NCI-H187 treated with DMSO at 0.1 percent for 48 hours (cell line): ENCODE measurements at places on chromosomes 12 and 14.
A peak's percentile ranks its signal among the peaks of the same experiment; 100 is the strongest.

DNA sequence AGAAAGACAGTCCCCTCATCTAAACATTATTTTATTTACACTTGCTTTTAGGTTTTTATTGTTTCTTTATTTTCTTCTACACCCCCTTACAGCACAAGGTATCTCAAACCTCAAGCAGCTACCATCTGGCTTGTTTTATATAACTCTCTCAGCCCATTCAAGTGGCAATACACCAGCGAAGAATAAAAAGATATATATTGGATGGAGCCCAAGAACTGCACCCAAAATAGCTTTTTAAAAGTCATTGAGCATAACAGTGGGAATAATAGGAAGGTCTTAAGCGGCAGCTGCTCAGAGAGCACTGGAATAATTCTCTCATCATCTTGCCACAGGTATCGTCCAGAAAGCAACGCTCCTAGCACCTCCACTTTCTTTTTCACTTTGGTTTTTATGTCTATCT lies 322.5 kb downstream of the SYT1 start:
- peak; percentile 96 for DNase-seq

- no peak for DNase-seq
These were observed 1.1 kb downstream of the FITM1 start for GRCh38 chr14:24131549-24131966.

DNA sequence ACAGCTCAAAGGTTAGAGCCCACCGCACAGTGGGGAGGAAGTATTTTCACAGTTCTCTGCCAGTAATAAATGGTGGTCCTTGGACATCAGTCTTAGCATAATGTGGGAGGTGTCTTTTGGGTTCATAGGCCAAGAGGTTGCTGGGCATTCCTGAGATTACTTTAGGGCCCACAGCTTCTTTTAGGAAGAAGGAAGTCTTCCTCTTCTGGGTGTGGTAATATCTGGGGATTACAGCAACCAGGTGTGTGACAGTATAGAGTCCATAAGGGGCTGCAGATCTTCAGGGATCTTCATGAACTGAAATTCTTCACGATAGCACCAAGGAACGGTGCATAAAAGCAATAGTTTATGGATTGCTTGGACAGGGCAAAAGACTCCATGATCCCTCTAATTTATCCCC lies 56.2 kb upstream of the PTGR2 start:
- no peak for DNase-seq

GRCh38 chr12:39327510-39327909 lies 115.4 kb downstream of the KIF21A start:
- DNase-seq = no peak

DNA sequence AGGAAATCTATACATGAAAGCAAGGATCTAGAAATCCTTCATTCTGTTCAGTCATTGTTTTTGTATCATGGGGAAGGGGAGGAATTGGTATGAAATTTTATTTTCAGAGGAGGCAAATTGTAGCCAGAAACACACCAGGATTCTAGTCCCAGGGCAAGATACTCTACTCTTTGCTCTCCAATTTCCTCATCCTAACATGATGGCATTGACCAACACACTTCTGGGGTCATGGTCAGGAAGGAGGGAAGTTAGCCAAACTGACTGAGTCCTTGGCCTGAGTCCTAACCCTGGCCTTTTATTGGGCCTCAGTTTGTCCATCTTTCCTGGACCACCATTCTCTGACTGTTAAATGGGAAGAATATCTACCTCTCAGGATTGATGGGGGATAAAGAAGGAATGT lies 65.5 kb downstream of the BBS10 start:
- DNase-seq = no peak

- no peak for DNase-seq
These were observed 127.7 kb downstream of the ZFP36L1 start for GRCh38 chr14:68665131-68665530.

GRCh38 chr14:68141281-68142088 lies 321.9 kb downstream of the RAD51B start:
- DNase-seq = no peak

DNA sequence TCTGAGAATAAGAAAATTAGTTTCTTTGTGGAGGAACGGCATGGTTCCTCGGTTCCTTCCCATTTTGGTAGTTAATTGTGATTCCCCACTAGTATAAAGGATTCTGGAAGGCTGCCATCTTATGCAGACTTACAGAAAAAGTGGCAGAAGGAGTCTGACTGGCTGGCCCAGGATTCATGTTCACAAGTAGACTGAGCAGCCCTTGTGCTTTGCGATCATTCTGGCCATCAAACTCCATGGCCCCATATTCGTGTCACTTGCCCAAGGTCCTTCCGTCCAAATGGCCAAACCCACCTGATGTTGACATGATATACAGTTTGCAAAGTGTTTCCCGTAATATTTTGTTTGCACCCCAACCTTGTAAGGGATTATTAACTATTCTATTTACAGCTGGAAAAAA lies 297.2 kb upstream of the AMIGO2 start:
- no peak for DNase-seq

DNA sequence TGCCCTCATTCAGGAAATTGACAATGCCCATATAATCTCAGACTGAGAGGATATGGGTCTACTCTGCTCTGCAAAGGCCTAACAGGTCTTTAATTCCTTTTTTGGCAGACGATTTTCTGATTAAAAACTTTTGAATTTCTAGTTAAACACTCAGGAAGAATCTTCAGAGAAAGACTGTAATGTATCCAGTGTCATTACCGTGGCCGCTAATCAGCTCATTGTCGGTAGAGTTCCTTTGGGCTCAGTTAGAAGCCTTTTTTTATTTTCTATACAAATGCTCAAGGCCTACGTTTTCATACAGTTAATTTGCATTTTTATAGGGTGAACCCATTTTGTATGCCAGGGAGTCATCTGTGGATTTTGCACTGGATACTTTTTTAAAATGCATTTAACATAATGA lies 549.9 kb downstream of the RPS29 start:
- DNase-seq = no peak

- DNase-seq = no peak
These were observed 23.4 kb downstream of the CLEC2D start for GRCh38 chr12:9692909-9693308.

- DNase-seq = no peak
These were observed 75.9 kb downstream of the CCDC60 start for GRCh38 chr12:119410396-119410795.

GRCh38 chr12:111168009-111168900 lies 200.6 kb downstream of the PHETA1 start:
- DNase-seq = no peak

DNA sequence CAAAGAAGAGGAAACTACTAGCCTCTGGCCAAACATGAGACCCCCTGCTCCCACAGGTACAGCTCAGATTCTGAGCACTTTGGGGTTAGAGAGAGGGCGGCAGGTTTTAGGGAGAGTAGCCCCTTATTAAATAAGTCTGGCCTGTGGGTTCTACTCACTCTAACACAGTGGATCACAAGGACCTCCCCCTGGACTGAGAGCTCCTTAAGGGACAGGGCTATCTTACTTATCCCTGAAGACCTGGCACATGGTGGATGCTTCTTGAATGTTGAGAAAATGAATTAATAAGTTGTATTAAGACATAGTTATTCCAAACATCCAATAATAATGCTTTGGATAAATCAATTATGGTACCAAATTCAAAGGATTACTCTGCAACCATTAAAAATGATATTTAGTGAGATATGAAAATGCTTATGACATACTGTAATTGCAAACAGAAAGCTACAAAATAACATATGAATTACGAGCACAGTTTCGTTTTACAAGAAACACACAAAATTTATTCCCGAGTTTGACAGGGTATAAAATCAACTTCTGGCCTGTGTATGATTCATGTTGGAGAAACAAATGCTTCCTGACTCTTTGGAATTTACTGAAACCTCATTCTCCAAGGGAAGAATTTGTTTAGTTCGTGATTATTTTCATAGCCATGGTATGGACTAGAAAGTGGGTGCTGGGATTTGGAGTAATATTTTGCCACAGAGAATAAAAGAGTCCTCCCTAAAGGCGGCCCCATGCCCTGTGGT lies 59.3 kb upstream of the BDKRB2 start:
- DNase-seq = no peak

DNA sequence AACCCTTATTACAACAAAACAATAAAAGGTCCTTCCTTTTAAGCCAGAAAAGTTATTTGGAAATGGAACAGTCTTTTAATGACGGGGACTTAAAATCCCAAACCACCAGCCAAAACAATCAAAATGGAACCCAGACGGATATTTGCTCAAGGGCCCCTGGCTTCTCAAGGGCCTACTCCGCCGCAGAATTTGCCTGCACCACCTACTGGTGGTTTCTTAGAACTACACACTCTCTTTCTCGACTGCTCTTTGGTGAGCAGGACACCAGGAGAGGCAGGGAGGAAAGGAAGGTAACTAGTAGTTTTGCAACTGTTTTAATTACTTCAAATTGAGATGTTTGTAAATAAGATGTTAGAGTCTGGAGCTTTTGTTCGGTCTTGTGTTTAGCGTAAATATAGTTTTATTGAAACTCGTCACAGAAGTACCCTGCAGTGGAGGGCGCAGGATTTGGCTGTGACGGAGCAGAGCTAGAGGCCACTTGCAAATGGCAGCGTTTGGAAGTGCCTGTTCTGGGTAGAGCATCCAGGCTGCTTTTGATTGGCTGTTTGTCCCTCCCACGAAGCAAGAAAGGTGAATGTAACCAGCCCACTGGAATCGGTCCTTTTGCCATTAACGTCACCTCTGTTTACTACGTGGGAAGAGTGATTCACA lies 238.5 kb downstream of the CACNA1C start:
- DNase-seq = no peak

DNA sequence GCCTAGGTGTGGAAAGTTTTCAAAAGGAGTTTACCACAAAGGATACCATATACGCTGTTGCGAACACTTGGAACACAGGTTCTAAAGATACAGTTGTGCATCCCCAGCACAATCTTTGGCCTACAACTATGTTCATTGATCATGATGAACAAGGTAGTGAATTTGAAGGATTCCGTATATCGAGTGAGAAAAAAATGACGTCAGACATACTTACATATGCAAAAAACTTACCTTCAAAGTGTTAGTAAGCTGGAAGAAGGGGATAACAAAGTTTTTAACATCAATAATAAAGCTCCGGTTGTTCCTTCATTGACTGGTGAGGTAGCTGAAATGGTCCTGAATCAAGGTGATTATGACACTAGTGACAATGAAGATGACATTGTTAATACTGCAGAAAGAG lies 133.9 kb upstream of the PDE3A start:
- no peak for DNase-seq

- no peak for DNase-seq
These were observed 46.9 kb upstream of the CAND1 start for GRCh38 chr12:67222302-67222701.

GRCh38 chr14:76194327-76194726 lies 42.6 kb downstream of the GPATCH2L start:
- DNase-seq = no peak

GRCh38 chr12:4215229-4216186 lies 58.1 kb upstream of the CCND2 start:
- DNase-seq = no peak

DNA sequence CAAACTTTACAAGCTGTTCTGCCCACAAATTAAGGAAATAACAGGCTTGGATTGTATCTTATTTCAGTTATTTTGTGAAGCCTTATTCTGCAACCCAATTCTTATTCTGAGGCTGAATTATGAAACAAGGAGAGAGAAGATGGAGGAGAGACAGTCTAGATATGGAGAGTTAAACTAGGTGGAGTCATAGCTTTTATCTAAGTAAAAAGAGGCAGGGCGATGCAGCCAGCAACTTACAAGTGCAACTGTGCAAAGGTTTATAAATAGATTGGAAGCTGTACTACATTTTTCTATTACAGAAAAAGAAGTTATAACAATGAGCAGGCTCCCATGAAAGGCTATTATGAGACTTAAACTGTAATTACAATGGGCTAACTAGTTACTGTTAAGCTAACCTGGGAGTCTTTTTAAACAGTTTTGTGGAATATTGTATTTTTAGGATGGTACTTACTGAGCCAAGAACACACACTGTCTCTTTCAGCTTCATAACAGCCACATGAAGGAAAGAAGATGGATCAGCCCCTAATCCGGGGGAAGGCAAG lies 22.4 kb downstream of the NID2 start:
- no peak for DNase-seq

- DNase-seq = no peak
These were observed 28.3 kb downstream of the SLC5A8 start for GRCh38 chr12:101181776-101182175.

- no peak for DNase-seq
These were observed 370.3 kb upstream of the TMEM132C start for GRCh38 chr12:127896661-127897060.

DNA sequence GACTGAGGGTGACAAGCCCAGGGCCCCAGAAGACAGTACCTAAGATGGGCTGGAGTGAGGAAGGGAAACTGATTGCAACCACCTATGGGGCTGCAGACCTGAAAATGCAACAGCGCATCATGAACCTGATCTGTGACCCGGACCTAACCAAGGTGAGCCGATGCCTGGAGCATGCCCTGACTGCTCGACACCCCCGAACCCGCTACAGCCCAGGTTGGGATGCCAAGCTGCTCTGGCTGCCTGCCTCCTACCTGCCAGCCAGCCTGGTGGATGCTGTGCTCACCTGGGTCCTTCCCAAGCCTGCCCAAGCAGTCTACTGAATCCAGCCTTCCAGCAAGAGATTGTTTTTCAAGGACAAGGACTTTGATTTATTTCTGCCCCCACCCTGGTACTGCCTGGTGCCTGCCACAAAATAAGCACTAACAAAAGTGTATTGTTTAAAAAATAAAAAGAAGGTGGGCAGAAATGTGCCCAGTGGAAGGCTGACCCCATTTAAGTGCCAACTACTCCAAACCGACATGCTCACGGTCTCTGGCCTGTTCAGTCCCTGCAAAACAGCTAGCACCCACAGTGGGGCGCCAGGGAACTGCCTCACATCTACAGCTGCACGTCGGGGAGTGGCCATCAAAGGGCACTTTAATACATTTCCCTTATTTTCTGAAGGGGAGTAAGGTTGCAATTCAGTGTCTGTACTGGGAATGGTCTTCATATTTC lies 4.2 kb downstream of the RDH5 start:
- DNase-seq = no peak

GRCh38 chr14:79144896-79145295 lies 974.7 kb downstream of the NRXN3 start:
- DNase-seq = no peak

DNA sequence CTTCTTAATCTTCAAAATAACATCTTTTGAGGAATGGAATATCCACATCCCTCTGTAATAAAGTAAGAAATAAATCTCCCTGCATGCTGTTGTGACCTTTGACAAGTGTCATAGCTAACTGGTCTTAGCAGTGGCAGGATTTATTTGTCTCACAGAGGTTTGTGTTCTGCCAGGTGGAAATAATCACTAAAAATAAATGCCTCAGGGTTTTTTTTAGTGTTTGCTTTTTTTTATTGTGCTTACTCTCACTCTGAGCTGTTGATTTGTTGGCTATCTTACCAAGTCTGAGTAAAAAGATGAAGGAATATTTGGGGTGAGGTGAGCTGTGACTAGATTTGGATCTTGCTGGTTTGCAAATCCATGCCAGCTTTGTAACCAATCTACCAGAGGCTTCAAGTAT lies 285.4 kb downstream of the ALG10B start:
- no peak for DNase-seq

GRCh38 chr12:26242683-26243082 lies 47.3 kb downstream of the SSPN start:
- no peak for DNase-seq

- no peak for DNase-seq
These were observed 1.6 kb upstream of the CD9 start for GRCh38 chr12:6198556-6198955.

- DNase-seq = no peak
These were observed 71.2 kb downstream of the GALNT4 start for GRCh38 chr12:89453121-89453978.

GRCh38 chr12:131072451-131073230 lies 118.9 kb downstream of the ADGRD1 start:
- DNase-seq = no peak
